Stimulated activated CD4-positive, alpha-beta T cell treated with anti-CD3 and anti-CD28 coated beads, Interleukin-1b, Interleukin-23, amount 100 ng/mL, for 24 hours (primary cell): ENCODE measurements at places on chromosomes 3 and 15.

DNA sequence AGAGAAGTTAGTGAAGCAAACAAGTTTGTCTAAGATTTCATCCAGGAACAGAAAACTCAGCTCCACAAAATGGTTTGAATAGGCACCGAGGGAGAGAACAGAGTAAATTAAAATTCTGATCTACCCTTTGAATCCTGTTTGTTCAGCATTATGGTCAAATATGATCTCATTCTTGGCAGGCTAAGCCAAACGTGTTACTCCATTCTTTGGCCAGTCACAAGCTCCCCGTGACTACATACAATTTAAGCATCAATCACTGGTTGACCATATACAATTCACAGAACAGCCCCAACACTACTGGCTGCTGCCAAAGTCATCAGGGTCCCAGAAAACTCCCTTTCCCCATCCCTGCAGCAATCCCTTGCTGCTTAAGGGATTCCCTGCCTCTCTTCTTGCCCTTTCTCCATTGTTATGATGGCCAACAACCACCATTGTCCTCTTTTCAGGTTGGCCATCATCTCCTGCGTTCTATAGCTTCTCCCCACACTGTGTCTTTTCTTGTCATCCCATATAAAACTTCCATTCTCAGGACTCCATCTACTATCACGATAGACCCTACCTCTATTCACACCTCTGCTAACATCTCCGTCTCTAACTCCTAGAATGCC is 46.3 kb downstream of the GOLIM4 start:
- no peak for DNase-seq

GRCh38 chr3:71708476-71709105 is 16.6 kb downstream of the EIF4E3 start:
- no peak for DNase-seq

DNA sequence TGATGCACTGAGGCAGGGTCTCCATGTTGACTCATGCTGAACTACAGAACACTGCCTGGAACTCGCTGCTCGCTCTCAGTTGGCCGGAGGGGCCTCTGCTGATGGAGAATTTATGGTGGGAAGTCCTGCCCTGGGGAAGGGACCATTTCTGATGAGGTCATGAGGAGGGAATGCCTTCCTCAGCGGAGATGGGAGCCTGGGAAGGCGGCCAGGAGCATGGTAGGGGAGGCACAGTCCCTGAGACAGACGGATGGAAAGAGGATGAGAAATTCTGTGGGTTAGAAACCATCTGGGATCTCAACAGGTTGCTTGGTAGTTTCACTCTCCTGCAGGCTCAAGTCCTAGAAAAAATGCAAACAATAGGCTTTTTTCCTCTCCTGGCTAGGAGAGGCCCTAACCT is 56.8 kb upstream of the TPM1 start:
- no peak for DNase-seq

DNA sequence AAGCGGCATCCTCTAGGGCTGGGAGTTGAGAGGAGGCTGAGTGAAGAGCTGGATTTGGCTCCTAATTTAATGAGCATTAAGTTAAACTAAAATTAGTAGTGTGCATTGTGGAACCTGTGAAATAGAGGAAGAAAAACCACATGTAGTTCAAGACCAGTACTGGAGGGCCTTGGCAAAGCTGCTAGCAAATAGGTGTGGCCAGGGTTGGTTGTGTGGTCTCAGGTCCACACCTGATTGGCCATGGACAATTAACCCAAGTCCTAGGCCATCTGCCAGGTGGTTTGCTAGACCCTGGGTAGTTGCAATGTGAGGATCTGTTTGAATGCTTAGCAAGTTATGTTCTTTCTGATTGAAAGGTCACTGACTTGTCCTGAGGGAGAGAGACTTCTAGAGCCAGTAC is 275.5 kb downstream of the PDCD6IP start:
- DNase-seq: no peak

GRCh38 chr15:77014132-77015081 is 19.5 kb downstream of the PSTPIP1 start:
- DNase-seq: no peak
